ENCODE measurements at places on chromosomes 2 and 18. TPM values are rescaled to one million over a fixed set of nuclear protein-coding genes. Genes with fewer than 3 reads are reported as not detected.

The MRPL30 gene
- 32.4 TPM for total RNA-seq

The NEU2 gene
- total RNA-seq = not detected

The NIF3L1 gene
- total RNA-seq = 21.9 TPM

The CLEC4F gene
- total RNA-seq = 0.09 TPM

GRCh38 chr2:97714950-97715652 is 1.7 kb downstream of the ZAP70 start:
- peak; percentile 11 for DNase-seq

DNA sequence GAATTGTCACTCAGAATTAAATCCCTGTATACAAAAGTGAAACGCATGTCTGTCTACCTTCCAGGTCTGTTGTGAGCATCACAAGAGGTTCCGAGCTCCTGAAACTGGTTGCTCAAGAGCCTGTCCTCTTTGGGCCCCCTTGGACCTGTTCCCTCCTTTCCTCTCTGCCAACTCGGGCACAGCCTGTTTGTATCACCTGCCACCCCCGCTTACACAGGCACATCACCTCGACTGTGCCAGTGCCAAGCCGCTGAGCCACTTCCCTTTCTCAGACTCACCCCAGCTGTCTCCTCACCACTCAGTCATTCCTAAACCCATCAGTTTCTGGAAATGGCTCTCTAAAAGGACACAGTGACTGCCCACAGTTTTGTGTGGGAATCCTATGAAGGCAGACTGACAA is 3.1 kb downstream of the EFR3B start:
- DNase-seq = no peak

DNA sequence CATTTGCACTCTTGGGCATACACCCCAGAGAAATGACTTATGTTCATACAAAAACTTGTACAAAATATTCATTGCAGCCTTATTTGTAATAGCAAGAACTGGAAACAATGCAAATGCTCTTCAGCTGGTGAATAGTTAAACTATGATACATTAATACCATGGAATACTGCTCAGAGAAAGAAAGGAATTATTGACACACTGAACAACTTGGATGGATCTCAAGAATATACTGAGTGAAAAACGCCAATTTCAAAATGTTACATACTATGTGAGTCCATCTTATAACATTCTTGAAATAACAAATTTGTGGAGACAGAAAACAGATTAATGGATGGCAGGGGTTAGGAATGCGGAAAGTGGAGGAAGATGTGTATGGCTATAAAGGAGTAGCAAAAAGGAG is 17.2 kb downstream of the LNPK start:
- DNase-seq = no peak

GRCh38 chr18:55435592-55435991 is 152.4 kb downstream of the TCF4 start:
- no peak for DNase-seq

DNA sequence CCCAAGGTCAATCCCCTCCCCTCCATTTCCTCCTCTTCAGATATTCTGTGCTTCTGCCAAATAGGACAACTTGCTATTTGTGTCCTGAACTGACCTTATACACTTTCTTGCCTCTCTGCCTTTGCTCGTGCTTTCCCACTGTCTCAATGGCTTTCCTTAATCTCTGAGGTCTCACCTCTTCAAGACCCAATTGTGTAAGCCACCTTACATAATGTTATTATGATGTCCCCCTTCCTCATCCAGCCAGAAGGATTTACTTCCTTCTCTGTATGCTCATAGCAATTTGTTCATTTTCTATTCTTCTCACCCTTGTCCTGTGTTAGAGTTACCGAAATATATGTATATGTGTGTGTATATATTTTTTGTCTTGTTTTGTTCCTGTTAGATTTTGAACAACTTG is 26.9 kb upstream of the DARS1 start:
- DNase-seq = no peak

DNA sequence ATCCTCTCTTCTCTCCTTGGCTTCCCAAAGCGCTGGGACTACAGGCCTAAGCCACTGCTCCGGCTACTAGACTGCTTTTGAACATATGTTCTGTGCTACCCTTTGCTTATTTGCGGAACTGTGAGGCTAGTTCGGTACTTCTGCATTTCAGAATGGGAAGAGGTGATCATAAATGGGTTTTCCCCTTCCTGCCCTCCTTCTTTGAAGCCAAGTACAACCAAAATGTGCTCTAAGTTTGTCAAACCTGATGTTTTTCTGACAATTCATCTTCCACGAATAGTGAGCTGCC is 1.7 kb upstream of the ESCO1 start:
- DNase-seq = no peak

DNA sequence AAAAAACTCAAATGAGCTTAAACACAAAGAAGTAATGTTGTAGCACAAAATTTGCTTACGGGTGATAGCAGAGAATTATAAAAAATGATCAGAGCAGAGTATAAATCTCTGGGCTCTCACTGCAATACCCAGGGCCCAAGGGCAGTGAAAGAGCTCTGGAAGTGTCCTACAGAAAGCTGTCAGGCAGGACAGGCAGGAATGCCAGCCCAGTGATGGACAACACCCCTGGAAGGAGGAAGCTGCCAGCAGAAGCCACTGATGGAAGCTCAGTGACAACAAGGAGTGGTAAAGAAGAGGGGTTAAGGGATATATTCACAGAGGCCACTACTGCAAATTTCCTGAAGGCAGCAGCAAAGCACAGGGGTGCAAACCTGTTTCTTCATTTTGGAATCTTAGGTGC is 214.9 kb downstream of the L3MBTL4 start:
- DNase-seq = no peak

GRCh38 chr2:223908304-223908998 is 36.7 kb downstream of the WDFY1 start:
- DNase-seq = no peak

DNA sequence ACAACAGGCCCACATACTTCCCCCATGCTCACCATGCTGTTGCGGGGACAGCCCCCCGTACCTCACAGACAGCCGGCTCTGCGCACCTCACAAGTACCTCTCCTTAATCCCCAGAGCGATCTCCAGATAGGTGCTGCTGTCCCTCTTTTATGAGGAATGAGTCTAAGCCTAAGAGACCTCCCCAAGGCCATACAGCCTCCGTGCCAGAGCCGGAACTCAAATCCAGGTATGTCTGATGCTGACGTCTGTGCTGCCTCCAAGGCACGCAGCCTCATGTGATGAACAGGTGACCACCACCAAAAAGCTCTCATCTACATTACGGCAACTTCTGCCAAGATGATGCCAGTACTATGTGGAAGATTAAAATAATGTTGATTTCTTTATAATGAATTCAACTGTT is 85.2 kb downstream of the EIPR1 start:
- no peak for DNase-seq

Data from heart left ventricle (tissue), 16 donors.